Fibroblast of pulmonary artery (primary cell): ENCODE measurements at places on chromosomes 2 and 18.
A peak's percentile ranks its signal among the peaks of the same experiment; 100 is the strongest.

DNA sequence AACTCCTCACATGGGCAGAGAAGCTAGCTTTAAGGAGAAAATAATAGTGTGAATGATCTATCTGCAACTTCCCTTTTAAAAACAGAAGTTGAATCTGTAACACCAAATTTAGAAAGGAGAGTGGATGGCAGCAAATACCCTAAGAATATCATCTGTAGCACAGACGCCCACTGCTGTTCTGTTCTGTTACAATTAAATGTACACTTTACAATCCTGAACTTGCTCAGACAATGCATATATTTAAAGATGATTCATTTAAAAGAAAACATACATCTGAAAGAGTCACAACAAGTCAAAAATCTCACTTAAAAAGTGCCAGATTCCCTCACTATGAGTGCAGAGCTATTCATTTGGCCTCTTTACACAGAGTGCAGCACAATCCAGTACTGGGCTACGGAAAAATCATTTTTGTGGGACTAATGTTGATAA is 8.0 kb upstream of the SERTAD2 start:
- DNase-seq, result no peak

- DNase-seq, result no peak
These were observed 84.8 kb upstream of the BCL2L11 start for GRCh38 chr2:111035830-111036441.

DNA sequence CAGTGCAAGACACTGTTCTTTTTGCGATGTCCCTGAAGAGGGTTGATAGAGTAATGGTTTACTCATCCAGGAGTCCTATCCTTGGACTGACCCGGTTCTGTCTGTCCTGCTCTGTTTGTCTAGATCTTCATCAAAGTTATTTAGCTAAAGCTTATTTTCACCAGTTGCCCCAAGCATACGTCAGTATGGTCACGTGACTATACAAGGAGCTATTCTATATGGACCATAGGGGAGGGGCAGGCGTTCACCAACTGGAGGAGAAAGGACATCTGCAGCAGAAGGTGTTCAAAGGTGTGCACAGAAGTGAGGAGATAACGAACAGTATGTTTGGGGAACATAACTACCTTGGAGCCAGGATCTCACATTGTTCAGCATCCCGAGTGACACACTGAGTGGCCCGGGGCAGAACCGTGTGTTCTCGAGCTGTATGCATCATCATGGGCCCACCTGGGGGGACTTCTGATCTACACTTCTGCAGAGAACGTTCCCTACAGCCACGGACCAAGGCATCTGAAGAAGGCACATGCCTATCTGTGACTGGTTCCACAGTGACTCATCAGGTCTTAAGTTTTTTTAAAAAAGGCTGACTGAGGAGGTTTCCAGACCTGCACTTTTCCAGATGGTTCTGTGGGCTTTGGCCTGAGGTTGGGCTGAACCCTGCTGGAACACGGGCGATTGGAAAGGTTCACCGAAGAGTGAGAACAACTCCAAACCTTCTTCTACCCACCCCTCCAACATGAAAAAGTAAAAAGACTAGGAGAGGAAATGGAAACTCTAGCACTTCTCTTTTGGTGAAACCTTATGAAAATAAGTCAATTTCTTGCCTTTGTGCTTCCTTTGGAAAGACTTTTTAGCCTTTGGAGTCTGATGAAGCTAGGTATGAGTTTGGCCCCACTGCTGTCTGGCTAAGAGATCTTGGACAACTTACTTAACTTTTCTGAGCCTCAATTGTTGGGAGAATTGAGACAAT is 68.6 kb upstream of the YWHAQ start:
- peak; percentile 64 for DNase-seq

GRCh38 chr2:40432921-40433483 is 18.9 kb downstream of the SLC8A1 start:
- no peak for DNase-seq
